ENCODE measurements at places on chromosomes 16 and 17.
A peak's percentile ranks its signal among the peaks of the same experiment; 100 is the strongest.

DNA sequence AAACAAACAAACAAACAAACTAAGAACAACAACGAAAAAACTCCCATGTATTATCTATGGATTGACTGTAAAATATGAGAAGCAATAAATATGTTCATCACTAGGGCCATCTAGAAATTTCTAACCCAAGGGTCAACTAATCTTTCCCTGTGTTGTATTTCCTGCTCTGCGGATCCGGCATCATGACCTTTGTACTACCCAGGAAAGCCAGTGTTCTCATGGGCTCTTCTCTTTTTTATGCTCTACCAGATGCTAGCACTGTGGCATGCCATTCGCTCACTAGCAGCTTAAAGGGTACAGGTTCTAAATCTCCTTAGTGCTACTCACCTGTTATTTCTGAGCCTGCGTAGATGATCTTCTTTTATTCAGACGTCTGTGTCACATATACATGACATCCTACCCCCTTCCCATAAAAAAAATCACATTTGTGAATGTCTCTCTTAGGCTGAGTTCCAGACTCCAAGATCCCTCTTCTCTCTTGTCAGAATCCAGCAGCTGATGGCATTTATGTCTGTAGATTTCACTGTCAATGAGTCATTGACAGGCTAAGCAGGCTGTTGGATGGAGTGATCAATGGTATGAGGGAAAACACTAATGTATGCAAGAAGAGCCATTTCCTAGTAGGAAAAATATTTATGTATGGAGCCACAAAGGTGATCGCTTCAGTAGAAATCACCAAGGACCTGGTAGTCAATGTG is 100.0 kb downstream of the WWOX start:
- no peak for DNase-seq

DNA sequence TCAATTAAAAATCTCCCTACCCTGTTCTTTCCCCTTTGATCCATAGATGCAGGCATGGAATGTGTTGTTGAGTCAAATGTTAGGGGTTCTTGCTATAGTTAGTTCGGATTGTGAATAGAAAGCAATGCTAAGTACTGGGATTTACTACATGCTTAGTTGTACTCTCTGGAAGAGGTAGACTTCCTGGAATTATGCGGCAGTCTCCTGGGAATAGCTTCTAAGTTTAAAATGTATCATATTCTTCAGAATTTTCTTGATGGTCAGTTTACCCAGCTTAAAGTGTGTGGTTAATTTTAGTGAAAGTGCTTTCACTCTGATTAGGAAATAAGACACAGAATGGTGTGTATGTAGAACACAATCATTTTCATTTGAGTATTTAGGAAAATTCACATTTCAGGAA is 3.5 kb downstream of the CLTC start:
- no peak for DNase-seq

DNA sequence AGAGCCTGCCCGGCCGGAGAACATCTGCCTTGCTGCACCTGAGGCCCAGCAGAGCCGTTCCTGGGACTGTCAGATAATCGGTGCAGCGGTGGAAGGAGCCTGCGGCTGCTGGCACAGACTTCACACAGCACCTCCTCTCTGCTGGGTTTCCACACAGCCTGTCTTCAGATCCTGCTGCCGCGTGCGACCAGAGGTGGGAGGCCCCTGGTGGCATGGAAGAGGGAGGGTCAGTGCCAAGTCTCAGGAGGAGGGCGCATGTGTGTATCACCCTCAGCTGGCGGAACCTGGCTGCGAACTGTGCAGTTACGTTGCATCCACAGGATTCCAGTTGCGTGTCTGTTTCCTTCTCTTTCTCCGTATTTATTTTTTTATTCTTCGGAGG is 3.3 kb downstream of the CDK5R1 start:
- DNase-seq: no peak

DNA sequence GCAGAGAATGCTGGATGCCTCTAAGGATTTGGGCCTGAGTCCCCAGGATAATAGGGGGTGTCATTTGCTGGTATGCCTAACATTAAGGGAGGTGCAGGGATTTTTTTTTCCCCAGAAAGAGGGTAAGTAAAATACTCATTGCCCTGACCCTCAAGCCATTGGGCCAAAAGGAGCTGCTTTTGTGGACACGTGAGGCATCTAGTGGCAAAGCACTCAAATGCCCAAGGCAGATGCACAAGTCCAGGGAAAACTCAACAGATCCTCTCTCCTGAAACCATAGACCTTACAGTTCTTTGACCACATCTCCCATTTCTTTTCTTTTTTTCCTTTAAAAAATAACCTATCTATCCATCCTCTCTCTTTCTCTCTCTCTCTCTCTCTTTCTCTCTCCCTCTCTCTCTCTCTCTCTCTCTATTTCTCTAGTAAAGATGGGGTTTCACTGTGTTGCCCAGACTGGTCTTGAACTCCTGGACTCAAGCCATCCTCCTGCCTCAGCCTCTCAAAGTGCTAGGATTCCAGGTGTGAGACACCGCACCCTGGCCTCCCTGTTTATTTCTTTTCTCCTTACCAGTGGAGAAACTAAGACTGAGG is 11.8 kb downstream of the IRX5 start:
- no peak for DNase-seq

DNA sequence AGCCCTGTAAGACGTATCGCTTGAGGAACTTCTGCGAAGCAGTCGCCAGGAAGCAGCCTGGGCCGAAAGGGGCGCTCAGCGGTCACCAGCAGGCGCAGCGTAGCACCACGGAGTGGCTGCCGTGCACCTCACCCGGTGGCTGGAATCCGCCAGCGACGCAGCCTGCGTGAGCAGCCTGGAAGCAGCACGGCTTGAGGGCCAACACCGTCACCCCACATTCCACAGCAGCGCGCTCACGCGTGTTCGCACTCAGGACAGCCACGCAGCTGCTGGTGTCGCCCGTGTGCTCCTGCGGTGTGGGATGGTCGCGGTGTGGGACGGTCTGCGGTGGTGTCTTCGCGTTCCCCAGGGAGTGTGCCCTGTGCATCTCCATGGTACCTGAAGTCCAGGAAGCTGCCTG is 9.6 kb downstream of the UBE2I start:
- DNase-seq: no peak

- DNase-seq: no peak
Observed at GRCh38 chr17:50830994-50831393, 4.4 kb upstream of the WFIKKN2 start.

- no peak for DNase-seq
Observed at GRCh38 chr17:6361733-6362132, 73.2 kb downstream of the AIPL1 start.

DNA sequence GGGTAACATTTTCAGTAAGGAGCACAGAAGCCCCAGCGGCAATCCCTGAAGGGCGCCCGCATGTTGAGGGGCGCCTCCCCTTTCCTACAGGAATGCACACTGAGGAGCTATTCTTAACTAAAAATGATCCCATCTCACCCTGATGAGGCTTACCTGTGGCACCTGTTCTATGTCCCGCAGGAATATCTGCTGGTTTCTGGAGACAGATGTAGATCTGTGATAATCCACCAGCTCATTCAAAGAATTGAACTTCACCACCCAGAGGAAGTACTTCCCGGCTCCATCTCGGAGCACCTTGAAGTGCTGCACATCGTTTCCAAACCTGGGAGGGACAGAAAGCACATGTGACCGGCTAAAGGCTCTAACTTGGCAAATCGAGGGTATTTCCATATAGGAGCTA is 32.3 kb upstream of the SLC25A19 start:
- DNase-seq: no peak

DNA sequence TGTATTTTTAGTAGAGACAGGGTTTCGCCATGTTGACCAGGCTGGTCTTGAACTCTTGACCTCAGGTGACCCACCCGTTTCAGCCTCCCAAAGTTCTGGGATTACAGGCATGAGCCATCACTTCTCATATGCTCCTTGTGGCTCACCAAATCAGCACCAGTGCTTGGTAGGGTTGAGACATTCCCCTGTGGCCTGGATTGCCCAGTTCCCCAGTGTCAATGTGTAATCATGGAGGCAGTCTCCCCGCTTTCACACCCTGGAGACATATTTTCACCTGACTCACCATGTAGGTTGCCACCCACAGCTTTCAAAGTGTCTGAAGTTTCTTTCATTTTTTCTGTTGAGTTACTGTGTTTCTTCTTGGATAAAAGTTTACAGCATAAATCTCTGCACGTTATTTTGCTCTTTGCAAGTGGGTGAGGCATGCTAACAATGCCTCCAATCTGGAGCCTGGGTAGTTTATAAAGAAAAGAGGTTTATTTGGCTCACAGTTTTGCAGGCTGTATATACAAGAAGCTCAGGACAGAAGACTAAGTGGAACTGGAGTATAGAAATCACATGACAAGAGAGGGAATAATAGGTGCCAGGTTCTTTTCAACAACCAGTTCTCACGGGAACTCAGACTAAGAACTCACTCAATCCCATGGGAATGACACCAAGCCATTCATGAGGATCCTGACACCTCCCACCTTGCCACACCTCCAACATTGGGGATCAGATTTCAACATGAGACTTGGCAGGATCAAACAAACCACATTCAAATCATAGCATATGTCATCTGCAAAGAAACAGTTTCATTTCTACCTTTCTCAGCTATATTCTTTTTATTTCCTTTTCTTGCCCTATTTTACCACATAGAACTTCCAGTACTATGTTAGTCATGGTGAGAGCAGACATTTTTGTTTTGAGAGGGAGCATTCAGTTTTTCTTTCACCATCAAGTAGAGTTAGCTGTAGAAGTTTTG is 113.2 kb downstream of the PHKB start:
- peak; percentile 5 for DNase-seq

DNA sequence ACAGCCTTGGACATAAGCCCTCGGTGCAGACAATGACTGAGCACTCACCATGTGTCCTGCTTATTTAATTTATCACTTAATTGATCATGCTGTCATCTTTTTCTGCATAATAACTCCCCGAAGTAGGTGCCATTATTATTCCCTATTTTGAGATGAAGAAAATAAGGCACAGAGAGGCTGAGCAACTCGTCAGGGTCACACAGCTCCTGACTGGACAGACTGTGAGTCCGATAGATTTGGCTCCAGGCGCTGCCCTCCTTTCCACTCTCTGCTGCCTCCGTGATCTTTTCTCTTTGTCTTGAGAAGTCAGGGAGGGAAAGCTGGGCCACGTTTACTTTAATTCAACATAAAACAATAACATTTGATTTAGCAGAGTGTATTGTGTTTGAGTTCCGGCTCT is 19.0 kb upstream of the N4BP1 start:
- DNase-seq: no peak

GRCh38 chr17:78672871-78673371 is 95.7 kb upstream of the DNAH17 start:
- DNase-seq: no peak

- no peak for DNase-seq
Observed at GRCh38 chr16:1909561-1910231, 8.5 kb downstream of the HS3ST6 start.

GRCh38 chr16:68774982-68775634 is 38.0 kb downstream of the CDH1 start:
- no peak for DNase-seq

DNA sequence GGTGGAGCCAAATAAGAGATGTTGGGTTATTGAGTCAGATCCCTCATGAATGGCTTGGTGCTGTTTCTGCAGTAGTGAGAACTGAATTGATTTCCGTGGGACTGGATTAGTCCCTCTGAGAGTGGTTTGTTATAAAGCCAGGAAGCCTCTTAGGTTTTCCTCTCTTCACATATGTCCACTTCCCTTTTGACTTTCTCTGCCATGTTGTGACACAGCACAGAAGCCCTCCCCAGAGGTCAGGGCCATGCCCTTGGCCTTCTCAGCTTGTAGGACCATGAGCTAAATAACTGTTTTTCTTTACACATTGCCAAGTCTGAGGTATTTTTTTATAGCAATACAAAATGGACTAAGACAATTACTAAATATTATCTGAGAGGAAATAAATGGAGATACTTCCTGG is 10.3 kb upstream of the HAPSTR1 start:
- DNase-seq: no peak

GRCh38 chr17:48954300-48954755 is 9.7 kb upstream of the SNF8 start:
- no peak for DNase-seq

DNA sequence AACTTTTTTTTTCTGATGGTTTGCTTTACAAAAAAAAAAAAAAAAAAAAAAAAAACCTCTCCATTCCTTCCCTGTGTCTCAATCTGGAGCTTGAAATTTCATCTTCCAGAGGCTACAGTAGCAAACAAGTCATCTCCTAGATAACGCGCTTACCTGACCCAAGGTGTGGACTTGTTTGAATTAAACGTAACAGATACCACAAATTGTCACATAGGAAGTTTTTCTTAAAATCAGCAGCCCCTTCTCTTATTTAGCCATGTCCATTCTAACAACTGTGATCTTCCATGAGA is 2.0 kb downstream of the STAT5B start:
- no peak for DNase-seq

GRCh38 chr17:83132251-83133081 is 53.1 kb downstream of the METRNL start:
- DNase-seq: no peak

DNA sequence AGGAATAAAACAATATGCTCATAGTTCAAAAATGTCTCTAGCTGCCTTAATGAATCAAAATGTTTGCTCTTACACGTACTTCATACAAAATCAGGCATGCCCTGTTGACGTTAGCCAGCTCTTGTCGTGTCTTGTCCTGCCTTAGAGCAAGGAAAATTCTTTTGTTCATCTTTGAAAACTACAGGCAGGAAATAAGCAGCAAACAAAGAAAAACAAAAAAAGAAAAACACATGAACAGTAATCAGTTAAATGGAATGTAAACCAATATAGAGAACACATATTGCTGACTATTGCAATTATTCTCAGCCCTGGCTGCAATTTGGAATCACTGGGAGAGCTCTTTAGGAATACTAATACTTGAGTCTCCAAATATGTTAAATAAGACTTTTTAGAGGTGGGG is 1.7 kb downstream of the CAPNS2 start:
- DNase-seq: no peak

- DNase-seq: no peak
Observed at GRCh38 chr17:44416558-44417289, 27.3 kb upstream of the ITGA2B start.

- peak; percentile 35 for DNase-seq
Observed at GRCh38 chr16:87416826-87417527, 24.8 kb downstream of the MAP1LC3B start.

DNA sequence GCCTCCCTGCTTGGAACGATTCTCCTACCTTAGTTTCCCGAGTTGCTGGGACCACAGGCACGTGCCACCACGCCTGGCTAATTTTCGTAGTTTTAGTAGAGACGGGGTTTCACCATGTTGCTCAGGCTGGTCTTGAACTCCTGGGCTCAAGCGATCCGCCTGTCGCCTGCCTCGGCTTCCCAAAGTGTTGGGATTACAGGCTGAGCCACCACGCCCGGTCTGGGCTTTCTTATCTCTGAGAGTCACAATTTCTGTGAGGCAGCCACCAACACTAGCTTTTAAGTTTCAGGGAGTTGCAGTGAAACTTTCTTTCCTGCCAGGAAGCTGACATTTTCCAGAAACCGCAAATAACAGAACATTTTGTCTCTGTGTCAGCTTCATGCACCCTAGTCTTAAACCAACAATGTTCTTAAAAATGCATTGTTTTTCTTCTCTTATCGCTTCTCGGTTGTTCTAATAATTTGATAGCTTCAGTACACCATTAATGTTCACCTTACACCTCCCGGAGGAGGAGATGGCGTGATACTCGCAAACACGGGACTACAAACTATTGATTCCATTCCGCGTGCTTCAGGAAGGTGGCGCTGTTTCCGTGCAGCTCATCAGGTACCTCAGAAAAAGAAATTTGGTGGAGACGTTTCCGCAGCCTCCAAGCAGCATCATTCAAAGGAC is 7.4 kb upstream of the DHRS7B start:
- DNase-seq: peak; percentile 64

- no peak for DNase-seq
Observed at GRCh38 chr17:47276444-47276843, 22.8 kb downstream of the ITGB3 start.

All from activated CD4-positive, alpha-beta T cell treated with anti-CD3 and anti-CD28 coated beads for 4 hours (primary cell).